ENCODE measurements at places on chromosomes 1 and 21.

- no peak for DNase-seq
These were observed 6.6 kb upstream of the FMO3 start for GRCh38 chr1:171084091-171084490.

GRCh38 chr1:238778113-238778512, 608.3 kb upstream of the CHRM3 start:
- no peak for DNase-seq

GRCh38 chr1:55346586-55346985, 131.4 kb upstream of the USP24 start:
- DNase-seq = no peak

GRCh38 chr1:46017876-46018503, 114.4 kb downstream of the PIK3R3 start:
- no peak for DNase-seq

DNA sequence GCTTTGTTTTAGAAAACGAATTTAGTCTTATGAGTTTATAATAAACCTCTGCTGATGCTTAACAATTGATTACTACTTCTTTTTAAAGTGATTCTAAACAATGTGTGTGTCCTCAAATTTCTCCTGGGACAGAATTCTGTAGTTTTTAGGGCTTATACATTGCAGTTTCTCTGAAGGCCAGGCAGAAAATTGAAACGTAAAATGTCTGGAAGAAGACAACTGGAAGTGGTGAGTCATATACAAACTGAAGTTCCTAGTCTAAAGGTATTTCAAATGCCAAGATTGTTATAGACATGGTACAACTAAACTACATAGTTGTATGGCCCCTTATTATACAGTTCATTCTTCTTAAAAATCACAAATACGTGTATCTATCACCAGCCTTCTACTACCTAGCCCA, 30.5 kb upstream of the RC3H1 start:
- DNase-seq = no peak

GRCh38 chr1:95113684-95114083, 3.5 kb upstream of the TLCD4 start:
- DNase-seq = no peak

DNA sequence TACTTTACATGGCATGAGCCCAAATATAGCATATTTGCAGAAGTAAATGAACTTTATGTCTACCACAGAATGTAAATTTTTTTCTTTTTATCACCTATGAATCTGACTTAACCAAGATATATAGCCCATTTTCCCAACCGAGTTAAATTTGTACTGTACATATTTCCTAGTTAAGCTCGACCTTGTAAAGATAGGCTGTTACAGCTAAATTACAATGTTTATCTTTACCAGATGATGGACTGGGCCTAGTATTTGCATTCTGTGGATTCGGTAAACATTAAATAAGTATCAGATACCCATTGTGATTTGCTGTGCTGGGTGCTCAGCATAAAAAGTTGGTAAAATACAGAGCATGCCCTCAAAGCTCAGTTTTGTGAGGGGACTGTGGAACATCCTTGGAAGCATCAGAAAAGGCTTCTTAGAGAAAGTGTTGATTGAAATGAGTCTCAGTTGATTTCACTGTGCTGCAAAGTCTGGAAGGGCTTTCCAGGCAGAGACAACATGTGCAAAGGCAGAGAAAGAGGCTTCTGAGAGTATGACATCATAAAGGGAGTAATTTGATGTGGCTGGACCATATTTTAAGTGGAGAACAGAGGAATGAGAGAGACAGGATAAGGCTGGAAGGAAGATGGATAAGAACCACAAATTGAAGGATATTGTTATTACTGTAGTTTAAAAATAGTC, 27.4 kb downstream of the MORC3 start:
- DNase-seq = no peak

GRCh38 chr1:6127587-6128163, 52.4 kb downstream of the CHD5 start:
- DNase-seq = no peak

Data from brain pericyte (primary cell).